ENCODE measurements at places on chromosomes 4 and X.

- no peak for DNase-seq
These were observed 84.2 kb upstream of the WDFY3 start for GRCh38 chr4:85050736-85051135.

GRCh38 chrX:28586981-28587551, at the start of gene IL1RAPL1:
Gene IL1RAPL1, plus strand, starts transcription at chrX:28587446.
- DNase-seq, result peak; percentile 84

DNA sequence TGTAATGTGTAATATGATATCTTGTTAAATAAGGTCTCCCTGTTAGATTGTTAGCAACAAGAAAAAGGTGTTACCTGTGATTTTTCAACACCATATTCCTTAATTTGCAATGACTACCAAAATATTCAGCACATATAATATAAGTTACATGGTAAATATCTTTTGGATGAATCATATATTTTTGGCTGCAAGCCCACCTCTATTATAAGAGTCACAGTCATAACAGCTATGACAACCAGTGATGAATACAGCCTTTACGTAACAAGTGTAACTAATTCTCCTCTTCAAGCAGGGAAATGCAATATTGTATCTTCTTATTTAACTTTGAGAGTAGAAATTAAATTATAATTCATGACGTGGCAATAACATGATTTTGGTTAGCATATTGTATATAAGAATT, 187.0 kb downstream of the NLGN4X start:
- DNase-seq, result no peak

- DNase-seq, result no peak
These were observed 12.3 kb downstream of the MSX1 start for GRCh38 chr4:4871573-4872313.

DNA sequence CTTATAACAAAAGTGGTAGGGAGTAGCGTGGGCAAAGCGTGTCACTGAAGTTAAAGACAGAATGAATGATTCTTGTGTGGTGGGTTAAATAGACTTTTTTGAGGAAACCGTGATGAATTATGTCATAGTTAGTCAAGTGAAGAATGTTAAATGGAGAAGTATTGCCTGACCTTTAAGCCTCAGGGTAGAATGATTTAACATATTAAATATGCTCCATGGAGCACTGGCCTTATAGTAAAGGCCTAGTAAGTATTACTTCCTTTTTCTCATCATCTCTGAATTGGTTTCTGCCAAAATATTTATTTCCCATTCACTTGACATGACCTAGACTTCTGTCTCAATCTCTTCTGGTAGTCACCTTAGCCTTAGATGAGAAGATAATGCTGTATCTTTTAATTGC, 23.7 kb downstream of the MAGEB1 start:
- no peak for DNase-seq

- no peak for DNase-seq
These were observed 38.5 kb upstream of the IQSEC2 start for GRCh38 chrX:53319614-53320542.

GRCh38 chr4:113919611-113920010, 59.8 kb downstream of the ARSJ start:
- DNase-seq, result peak; percentile 42

GRCh38 chrX:148763896-148764295, 263.5 kb downstream of the AFF2 start:
- DNase-seq, result no peak

DNA sequence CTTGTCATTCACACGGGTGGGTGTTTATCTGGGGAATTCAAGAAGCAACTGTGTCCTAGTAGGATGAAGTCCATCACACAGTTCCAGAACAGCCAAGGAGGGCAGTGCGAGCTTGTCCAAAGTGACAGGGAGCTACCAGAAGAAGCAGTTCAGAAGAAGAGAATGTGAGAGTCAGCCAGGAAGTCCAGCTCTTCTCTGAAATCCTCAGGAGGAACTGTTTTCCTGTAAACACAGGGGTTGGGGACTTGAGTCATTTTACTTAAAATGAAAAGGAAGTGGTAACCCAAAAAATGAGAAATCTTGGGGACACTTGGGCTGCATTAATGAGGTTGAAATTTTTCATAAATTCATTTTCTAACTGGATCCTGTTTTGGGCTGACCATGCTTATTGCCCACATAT, 8.2 kb upstream of the TLR10 start:
- no peak for DNase-seq

- no peak for DNase-seq
These were observed 669 bp downstream of the TMEM150C start for GRCh38 chr4:82560853-82561785.

DNA sequence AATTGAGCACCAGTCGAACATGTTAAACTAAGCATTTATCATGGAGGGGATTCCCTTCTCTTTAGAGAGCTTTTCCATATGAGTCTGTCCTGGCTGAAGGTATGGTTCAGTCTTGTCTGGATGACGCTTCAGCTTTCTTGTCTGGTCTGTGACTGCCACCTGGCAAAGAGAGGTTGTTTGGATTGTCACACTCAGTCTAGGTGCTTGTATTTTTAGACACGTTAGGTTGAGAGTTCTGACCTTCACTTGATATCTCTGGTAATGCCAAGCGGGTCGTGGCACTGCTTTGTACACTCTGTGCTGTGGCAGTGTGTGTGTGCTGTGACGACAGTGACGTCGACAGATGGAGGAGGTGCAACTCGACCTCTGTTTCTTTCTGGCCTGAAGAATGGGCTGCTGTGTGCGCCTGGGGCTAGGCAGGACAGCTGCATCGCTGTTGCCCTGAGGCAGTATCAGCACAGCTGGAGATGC, 12.6 kb downstream of the NOCT start:
- no peak for DNase-seq

DNA sequence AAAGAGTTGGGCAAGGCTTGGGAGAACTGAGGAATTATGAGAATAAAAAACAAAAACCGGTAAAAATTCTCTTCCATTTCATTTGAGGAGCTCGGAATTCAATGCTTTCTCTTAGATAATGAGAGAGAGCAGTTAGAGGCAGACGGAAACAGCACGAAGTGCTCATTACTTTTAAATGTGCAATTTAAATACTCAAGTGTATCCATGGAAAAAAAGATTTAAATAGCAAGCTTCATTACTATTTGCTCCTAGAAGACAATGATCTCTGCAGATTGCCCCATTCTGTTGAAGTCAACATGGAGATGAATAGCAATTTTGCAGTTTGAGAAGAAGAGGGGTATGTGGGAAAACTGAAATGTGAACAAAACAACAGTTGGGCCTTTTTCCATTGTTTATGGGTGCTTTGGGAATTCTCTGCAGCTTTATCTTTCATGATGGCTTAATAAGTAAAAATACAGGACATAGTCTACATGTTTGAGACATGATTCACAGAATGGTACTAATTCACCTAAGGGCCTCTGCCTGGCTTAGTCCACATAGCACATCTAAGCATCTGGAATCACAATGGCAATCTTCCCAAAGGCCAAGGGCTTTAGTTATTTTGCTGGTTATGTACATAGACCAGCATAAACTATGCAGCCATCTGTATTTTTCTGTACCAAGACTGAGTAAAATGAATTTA, 512.7 kb upstream of the FAT1 start:
- peak; percentile 69 for DNase-seq
